Activated T-helper 1 cell treated with Interleukin-2 at 50 U/mL for 16 hours (primary cell): ENCODE measurements at places on chromosomes 6 and 20.
A peak's percentile ranks its signal among the peaks of the same experiment; 100 is the strongest.

- DNase-seq: no peak
These were observed 86.7 kb upstream of the BACH2 start for GRCh38 chr6:90383196-90383822.

GRCh38 chr6:24334285-24334684, 23.6 kb downstream of the DCDC2 start:
- DNase-seq: no peak

DNA sequence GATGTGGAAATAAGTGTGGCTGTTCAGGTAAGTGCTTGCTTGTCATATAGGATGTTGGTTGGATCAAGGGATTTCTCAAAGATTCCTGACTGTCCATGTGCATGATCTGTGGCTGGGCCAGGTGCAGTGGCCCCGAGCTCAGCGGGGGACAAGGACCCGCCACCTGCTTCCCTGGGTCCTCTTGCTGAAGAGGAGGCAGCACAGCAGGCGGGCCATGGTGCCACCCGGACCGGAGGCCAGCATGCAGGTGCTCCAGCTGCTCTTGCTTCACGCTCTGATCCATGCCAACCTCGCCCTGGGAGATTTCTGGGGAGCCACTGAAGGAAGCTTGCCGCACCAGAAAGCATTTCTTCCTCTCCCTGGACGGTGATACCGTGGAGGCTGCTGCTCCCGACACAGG, 173.8 kb downstream of the HIVEP2 start:
- DNase-seq: no peak

- no peak for DNase-seq
These were observed 145.7 kb upstream of the GGTLC1 start for GRCh38 chr20:24134284-24134683.

- no peak for DNase-seq
These were observed 139.9 kb upstream of the TSHZ2 start for GRCh38 chr20:52832151-52832774.

- no peak for DNase-seq
These were observed 32.5 kb downstream of the PREP start for GRCh38 chr6:105370351-105370750.

GRCh38 chr6:5732496-5732895, 274.2 kb downstream of the NRN1 start:
- DNase-seq: no peak

GRCh38 chr20:25018841-25019240, 26.3 kb upstream of the APMAP start:
- no peak for DNase-seq

DNA sequence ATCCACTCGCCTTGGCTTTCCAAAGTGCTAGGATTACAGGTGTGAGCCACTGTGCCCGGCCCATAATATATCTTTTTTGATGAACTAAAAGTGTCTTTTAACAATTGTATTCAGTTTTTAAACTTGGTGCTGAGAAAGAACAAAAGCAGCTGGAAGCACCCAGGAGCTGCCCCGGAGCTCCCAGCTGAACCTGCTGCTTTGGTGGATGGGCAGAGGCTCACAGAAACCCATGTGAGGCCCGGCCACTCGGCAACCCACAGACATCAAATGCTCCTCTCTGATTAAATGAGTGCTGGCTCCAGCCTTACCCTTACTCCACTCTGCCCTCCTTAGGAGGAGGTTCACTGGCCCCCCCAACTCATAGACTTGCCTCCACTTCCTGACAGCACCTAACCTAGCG, 59.4 kb upstream of the FRMD1 start:
- no peak for DNase-seq

- no peak for DNase-seq
These were observed 135.5 kb downstream of the LY86 start for GRCh38 chr6:6723921-6724538.

GRCh38 chr20:58883241-58883691, 30.8 kb downstream of the GNAS start:
- no peak for DNase-seq

GRCh38 chr6:142881761-142882160, 63.2 kb downstream of the HIVEP2 start:
- DNase-seq: no peak

DNA sequence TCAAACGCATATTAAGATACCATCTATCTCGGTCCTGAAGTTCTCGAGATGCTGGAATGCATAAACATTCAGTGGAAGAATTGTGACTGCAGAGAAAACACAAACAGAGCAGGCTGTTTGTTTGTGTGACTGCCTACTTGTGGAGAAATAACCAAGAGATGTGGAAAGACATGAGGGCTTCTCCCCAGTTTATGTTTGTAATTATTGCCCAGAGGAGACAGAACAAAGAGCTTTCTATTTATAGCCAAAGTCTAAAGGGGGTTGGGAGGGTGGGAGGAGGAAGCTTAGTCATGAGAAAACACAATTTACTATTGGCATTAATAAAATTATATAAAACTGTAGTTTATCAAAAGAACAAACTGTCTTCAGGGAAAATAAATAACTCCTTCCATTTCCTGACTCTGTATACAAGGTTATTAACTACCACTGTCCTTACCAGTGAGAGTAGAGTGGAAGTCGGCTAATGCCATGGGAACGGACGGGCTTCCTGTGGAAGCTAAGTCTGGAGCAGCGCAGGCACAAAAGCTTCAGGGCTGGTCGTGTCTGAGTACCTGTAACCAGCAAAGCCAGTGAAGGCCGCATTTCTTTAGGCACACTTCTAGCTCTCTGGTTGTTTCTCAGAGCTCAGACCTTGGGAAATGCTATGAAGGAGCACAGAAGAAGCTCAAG, 200.2 kb upstream of the SUPT3H start:
- DNase-seq: no peak

GRCh38 chr6:167046861-167047495, 47.8 kb downstream of the CEP43 start:
- no peak for DNase-seq

DNA sequence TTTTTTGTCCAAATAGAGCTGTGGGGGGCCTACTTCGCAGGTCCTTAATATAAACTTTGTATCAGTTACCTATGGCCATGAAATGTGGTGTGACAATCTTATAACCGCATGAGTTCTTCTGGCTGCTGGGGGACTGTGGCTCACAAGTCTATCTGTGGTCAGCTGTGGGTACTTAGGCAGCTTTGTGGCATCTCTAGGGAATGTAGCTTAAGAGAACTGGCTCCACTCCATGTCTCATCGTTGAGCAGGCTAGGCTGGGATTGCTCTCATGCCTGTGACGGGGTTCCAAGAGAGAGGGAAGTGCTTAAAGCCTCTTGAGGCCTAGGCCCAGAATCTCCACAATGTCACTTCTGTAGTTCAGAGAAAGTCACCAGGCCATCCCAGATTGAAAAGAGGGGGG, 140.5 kb downstream of the BTBD3 start:
- DNase-seq: no peak

DNA sequence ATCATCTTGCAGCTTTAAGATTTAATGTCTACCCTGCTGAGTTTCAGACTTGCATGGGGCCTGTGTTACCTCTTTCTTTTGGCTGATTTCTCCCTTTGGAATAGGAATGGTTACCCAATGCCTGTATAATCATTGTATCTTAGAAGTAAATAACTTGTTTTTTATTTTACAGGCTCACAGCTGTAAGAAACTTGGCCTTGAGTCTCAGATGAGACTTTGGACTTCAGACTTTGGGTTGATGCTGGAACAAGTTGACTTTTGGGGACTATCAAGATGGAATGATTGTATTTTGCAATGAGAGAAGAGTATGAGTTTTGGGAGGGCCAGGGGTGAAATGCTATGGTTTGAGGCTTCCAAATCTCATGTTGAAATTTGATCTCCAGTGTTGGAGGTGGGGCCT, 34.9 kb upstream of the CAP2 start:
- no peak for DNase-seq

DNA sequence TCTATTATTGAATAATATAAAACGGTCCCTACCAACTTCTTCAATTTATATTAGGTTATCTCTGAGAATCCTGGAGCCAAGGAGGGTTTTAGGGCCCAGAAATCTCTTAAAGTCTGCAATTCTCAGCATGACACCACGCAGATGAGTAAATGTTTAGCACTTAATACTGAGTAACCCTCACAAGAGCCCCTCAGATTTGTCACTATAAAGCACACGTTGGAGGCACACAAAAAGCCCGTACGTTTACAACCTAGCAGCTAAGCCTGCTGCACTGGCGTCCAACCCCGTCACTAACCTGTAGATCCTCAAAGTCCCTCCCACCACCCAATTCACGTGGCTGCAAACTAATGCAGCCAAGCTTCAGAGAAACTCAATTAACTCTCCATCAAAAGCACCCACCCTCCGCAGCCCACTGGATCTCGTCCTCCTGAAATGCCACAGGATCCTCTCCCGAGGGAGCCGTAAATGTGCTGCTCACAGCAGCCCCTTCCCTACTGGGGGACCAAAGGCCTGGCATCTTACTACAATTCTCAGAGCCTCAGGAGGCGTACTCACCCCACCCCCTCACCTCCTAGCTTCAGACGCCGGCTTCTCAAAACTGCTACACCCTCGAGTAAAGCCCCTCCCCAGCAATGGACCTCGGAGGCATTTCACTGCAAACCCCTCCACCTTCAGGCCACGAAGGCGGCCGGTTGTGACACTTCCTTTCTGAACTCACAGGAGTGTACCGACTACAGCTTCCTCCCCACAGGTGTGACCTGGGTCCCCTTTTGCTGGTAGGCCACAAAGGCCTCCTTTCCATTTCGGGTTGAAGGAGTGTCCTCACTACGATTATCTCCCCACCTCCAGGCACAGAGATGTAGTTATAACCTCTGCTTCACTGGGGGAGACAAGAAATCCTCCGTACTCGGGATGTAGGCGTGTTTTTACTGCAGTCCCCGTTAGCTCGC, 909 bp downstream of the CPNE1 start:
- DNase-seq: peak; percentile 46

DNA sequence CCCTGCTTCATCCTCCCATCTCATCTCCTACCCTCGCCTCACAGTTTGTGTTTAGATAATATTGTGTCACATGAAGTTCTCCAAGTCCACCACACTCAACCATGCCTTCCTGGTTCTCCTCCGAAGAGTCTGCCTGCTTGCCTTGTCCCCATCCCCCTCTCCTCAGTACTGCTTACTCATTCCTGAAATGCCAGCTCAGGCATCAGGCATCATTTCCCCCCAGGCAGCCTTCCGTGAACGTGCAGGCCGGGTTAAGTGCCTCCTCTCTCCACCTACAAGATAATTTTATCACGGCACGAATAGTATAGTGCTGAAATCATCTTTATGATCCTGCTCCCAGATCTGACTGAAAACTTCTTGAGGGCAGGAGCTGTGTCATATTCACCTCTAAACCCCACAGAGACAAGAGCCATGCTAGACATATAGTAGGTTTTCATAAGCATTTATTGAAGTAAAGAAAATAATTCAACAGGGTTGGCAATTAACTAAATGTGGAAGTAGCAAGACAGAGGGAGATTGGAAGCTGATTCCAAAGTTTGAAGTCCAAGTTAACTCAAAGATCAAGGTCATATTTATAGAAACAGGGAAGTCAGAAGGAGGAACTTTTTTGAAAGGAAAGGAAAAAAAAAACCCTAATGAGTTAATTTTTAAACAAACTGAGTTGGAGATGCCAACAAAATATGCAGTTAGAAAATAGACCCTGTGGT, 48.7 kb upstream of the BMP2 start:
- no peak for DNase-seq

GRCh38 chr20:8855315-8855714, 213.6 kb upstream of the PLCB4 start:
- DNase-seq: no peak

GRCh38 chr20:25077610-25078169, 4.3 kb downstream of the VSX1 start:
- DNase-seq: no peak

DNA sequence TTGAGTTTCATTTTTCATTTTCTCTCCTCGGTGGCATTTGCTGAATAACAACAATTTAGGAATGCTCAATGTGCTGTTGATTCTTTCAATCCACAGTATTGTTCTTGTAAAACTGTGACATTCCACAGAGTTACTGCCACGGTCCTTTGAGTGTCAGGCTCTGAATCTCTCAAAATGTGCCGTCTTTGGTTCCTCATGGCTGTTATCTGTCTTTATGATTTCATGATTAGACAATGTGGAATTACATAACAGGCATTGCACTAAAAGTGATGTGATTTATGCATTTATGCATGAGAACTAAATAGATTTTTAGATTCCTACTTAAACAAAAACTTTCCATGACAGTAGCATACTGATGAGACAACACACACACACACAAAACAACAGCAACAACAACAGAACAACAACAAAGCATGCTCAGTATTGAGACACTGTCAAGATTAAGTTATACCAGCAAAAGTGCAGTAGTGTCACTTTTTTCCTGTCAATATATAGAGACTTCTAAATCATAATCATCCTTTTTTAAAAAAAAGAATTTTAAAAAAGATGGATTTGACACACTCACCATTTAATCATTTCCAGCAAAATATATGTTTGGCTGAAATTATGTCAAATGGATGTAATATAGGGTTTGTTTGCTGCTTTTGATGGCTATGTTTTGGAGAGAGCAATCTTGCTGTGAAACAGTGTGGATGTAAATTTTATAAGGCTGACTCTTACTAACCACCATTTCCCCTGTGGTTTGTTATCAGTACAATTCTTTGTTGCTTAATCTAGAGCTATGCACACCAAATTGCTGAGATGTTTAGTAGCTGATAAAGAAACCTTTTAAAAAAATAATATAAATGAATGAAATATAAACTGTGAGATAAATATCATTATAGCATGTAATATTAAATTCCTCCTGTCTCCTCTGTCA, 88.1 kb downstream of the SNAP25 start:
- no peak for DNase-seq

DNA sequence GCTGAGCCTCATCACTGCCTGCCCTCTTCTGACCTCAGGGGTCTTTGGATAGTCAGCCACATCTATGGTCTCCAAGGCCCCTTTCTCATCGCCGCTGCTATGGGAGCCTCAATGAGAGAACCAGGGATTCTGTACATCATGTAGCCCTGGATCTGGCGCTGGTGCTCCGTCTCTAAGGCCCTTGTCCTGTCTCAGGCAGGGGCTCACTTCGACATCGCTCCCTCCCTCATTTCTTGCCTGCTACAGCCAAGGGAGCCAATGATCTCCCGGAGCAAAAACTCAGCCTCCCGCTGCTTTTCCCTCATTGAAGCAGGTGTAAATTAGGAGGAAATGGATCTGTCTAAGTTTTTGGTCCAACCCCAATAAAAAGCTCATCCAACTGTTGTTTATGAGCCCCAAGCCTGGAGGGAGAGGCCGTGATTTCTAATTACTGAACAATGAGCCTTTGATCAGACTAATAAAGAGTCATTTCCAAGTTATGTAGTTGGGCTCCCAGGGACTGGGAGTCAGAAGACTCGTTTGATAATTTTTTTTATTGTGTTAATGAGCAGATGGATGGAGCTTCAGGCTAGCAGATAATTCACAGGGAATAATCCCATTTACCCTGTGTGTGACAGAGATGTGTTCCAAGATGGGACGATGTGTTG, 30.9 kb downstream of the LBP start:
- no peak for DNase-seq

GRCh38 chr6:52533491-52533890, 43.4 kb downstream of the TRAM2 start:
- DNase-seq: no peak
